ENCODE measurements at places on chromosomes 3 and 15.

DNA sequence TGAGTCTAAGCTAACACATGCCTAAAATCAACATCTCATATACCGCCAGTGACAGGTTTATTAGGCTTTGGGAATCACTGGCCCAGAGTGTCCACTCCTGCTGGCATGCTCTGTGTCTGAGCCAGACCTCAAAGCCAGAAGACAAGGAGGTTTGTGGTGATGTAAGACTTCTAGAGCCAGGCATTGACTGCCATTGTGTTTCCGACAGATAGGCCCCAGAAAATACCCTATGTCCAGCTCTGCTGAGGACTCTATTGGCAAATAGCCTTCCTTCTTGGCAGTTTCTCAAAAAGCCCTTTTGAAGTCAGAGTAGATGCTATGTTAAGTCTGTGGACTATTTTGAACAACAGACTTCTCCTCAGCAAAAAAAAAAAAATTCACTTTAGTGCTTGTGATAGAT, 181.9 kb upstream of the UBE2E1 start:
- no peak for DNase-seq

DNA sequence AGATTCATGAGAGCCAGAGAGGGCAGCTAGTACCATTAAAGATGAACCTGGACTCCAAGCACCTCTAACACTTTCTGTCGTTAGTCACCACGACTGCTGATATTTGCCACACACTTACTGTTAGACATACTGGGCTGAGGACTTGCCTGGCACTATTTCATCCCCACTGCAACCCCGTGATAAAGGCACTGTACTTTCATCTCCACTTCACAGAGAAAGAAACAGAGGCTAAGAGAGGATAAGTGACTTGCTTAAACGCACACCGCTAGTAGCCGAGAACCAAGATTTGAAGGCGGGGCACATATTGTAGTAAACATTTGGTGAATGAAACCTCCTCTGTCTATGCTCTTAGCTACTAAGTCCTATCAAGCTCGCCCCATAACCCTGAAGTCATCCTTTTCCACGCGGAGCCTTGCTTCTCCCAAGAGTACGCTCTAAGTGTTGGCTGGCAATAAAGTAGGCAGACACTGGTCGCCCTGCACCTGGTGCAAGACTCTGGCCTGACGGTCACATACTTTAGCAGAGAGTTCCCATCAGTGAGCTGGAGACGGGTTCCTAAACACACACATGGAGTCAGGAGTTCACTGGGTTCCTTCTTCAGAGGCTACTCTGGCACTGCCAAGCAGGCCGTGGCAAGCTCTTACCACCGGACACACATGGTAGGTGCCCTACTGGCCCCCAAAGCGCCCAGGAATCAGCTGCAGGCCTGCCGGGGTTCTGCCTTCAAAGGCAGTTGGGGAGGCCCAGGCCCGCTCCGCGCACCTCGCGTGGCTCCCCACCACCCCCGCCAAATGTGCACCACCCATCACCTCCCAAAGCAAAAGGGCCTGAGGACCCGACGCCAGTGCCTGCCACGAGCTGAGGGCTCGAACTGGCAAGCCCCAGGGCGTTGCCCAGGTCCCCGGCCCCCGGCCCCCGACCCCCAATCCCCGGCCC, 951 bp downstream of the POMGNT2 start:
- DNase-seq, result no peak

DNA sequence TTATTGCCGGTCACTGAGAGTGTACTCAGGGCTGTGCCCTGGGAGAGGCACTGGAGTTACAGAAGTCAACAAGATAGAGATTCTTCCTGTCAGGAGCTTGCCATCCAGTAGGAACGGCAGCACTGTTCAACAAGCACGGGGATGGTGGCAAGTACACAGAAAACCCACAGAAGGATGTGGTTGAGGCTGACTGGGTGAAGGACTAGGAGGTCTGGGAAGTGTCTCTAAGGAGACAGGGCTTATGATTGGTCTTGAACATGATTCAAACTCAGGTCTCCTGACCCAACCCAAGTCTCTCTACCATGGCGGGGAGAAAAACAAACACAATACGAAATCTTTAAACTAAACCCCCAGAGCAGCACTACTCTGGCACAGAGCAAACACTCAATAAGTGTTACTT, 37.6 kb downstream of the ERICH6 start:
- no peak for DNase-seq

DNA sequence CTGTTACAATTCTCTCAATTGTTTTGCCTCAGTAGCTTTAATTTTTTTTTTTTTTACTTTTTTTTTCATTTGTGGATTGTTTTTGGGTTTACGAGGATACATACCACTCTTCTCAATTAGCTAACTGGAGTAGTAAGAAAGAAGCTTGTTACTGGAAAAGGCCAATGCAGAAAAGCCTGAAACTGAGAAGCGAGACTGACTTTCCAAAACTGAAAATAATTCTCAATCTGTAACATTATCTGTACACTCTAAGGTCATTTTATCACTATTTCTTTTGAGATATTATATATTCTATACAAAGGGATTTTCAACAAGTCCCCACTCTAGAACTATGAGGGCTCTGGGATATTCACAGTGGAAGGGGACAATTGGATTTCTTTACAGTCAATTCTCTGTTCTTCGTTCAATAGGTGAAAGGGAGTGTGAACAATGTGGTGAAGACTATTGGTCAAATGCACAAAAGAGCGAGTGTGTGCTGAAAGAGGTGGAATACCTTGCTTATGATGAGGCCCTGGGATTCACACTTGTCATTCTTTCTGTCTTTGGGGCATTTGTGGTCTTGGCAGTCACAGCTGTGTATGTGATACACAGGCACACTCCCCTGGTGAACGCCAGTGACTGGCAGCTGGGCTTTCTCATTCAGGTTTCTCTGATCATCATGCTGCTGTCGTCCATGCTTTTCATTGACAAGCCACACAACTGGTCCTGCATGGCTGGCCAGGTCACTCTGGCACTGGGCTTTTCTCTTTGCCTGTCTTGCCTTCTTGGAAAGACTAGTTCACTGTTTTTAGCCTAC, 83.9 kb upstream of the KCNAB1 start:
- no peak for DNase-seq

DNA sequence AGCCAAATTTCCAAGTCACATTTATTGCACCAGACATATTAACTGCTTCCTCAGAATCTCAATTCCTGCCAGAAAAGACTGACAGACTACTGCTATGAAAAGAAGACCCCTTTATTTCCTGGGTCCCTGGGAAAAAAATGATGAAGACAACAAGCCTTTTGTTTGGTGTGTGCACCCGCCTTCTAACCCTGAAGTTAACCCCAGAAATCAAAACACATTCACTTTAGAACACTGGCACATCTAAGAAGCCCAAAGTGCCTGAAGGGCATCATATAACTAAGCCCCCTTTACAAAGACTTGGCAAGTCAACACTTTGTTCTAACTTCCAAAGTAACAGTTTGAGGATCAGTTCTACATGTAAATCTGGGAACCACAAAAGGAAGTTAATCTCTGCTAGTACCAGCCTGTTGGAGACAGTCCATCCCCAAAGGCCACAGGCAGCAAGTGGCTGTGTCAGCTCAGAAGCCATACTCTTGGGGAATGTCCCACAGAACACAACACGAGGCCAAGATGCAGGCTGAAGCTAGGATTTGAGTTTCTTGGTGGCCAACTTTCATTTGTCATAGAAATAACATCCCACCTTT, 16.3 kb upstream of the ATP1B3 start:
- DNase-seq, result no peak

- DNase-seq, result no peak
Measured at GRCh38 chr15:47737477-47737876, 20.2 kb downstream of the SEMA6D start.

GRCh38 chr15:77162872-77163633, 92.1 kb upstream of the TSPAN3 start:
- DNase-seq, result no peak

GRCh38 chr15:92268900-92269299, 124.8 kb upstream of the ST8SIA2 start:
- DNase-seq, result no peak

GRCh38 chr3:102144063-102144462, 290.8 kb upstream of the ZPLD1 start:
- no peak for DNase-seq

DNA sequence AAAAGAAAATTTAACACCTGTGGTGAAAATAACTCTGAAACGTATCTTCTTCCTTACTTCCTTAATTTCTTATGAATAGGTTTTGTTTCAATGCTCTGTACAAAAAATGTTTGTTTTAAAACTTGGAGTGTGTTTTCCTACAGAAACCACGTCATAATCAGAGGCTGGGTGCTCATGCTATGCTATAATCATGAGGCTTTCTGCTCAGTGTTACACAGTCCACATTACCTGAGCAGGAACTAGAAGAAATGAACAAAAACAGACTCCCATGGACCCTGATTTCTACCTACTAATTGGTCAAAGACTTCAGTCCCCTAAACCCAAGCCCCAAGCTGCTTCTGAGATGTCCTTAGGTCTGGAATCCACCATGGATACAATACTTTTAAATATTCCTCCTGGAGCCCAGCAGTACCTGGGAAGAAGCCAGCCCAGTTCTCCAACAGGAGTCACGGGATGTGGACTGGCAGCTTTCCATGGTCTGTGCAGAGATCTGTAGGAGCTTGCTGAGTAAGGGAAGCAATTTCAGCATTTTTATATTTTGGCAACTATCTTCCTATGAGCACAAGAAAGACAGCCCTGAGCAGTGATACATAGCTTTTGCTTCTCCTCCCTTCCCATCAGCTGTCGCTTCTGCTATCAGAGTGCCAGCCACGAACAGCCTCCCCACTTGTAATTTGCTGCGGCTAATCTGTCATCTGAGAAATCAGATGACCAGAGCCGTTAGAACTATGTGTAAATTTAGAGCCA, 65.6 kb downstream of the WDR72 start:
- DNase-seq, result no peak

GRCh38 chr15:63203451-63204090, 14.2 kb downstream of the RAB8B start:
- DNase-seq, result no peak

GRCh38 chr3:30661098-30661873, 54.9 kb downstream of the TGFBR2 start:
- no peak for DNase-seq

GRCh38 chr3:72580900-72581299, 267.3 kb downstream of the SHQ1 start:
- no peak for DNase-seq

DNA sequence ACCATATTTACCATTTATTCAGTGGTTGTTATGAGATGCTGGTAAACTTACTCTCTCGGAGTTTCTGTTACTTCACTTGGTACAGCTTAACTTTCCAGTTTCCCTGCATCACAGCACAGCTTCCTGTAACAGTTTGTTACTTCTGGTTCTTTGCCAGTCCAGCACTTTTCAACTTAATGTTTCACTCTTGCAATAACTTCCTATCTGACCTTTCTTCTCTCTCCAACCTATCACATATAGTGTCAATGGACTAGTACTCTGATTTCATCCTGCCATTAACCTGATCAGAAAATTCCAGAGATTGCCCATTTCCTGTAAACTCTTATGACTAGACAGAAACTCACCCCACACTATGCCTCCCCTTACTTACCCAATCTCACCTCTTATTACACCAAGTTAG, 3.9 kb upstream of the ATP11B start:
- no peak for DNase-seq

DNA sequence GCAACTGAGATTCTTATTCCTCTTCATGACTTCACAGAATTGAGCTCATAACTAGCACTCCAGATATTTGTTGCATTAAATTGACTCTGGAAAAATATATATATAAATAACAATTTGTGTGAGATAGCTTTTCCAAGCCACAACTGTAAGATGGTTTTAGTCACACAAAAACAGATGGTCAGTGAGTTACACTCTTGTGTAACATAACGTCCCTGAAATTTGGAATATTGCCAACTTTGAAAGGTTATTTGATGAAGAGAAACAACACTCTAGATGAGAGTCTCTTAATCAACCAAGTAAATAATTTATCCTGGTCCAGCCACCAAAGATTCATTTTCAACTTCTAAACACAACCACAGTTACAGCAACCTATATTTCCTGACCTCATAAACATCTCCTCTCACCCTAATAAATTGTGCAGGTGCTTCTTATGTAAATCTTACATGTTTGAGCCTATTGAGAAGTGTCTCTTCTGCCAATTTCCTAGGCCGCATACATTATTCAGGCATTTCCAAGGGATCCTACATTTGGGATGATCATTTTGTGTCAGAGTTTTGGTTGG, 84.9 kb upstream of the ACP3 start:
- DNase-seq, result no peak

DNA sequence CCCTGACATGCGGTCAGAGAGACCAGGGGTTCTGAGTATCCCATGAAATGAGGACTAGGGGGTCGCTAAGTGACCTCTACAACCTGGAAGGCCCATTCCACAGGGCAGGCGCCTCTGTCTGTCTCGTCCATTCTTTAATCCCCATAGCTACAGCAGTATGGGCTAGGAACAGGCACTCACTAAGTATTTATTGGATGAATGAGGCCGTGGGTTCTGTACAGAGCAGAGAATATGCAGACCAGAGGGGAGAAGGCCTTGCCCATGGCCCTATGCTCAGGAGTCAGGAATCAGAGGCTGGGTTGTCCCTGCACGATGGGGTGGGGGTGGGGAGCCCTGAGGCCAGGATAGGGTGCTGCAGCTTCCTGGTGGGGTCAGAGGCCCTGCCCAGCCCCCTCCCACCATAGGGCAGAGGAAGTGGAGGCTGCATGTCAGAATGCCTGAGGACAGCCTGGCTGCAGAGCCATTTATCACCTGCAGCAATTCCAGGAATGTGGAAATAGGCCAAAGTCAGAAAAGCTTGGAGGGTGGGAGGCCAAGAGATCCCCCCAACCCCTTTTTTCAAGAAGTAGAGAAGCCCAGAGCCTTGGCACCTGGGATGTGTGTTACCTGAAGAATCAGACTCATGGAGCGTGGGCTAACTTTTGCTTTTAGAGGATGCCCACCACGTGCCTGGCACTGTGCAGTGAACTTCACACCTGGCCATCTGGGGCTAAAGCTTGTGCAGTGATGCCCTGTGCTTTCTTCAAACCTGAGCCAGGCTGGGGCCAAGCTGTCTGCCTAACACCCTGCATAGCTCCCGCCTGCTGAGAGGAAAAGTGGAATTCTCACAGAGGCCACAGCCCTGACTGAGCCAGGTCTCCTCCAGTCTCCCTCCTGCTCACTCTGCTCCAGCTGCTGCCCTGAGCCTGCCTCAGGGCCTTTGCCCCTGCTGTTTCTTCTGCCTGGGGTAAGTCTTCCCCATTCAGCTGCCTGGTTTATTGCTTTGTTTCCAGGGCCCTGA, 109.4 kb downstream of the WNT7A start:
- DNase-seq, result no peak

- DNase-seq, result no peak
Measured at GRCh38 chr3:181317508-181317907, 328.0 kb upstream of the DNAJC19 start.

- DNase-seq, result no peak
Measured at GRCh38 chr15:39326306-39326975, 254.4 kb upstream of the THBS1 start.

- DNase-seq, result no peak
Measured at GRCh38 chr3:169548194-169548593, 115.3 kb downstream of the MECOM start.

- DNase-seq, result no peak
Measured at GRCh38 chr3:7289121-7289520, 428.2 kb downstream of the GRM7 start.

GRCh38 chr15:63405159-63405558, 23.5 kb upstream of the CA12 start:
- no peak for DNase-seq
